ENCODE measurements at places on chromosomes 11 and 22. TPM values are rescaled to one million over a fixed set of nuclear protein-coding genes. Genes with fewer than 3 reads are reported as not detected.

DNA sequence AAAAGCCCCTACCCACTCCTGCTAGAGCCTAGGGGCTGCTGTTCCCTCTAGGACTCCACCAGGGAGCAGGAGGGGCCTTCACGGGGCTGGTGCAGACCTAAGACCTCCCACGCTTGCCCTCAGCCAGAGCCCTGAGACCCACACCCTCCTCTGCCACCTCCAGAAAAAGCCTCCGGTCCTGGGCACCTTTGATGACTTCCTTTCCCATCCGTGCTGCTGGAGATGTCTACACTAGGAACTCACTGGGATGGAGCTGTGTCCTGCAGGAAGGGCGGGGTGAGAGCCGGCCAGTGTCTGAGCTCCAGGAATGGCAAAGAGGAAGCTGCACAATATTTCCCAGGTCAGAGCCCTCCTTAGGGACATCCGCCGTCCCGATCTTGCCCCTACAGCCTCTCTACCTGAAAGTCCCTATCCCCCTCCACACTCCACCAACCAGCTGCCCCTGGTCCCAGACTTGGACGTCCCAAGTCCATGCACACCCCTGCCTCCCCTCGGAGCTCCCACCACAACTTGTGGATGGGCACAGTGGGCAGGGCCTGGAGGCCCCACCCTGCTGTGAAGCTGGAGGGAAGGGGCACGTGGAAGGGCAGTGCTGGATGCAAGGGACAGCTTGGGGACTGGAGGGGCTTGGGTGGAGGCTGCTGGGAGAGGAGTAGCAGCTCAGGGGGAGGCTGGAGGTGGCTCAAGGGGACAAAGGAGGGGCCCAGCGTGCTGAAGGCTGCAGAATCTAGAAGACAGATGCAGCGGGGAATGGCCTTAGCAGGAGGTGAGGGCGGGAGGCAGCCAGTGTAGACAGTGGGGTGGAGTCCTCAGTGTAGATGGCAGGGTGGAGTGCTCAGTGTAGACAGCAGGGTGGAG lies 13.5 kb upstream of the LRP5 start:
- DNase-seq: no peak

GRCh38 chr11:65700399-65700798 lies 11.7 kb upstream of the KAT5 start:
- DNase-seq: no peak

GRCh38 chr11:129251067-129251466 lies 58.9 kb upstream of the ARHGAP32 start:
- DNase-seq: no peak

- DNase-seq: no peak
These were observed 149.8 kb upstream of the THY1 start for GRCh38 chr11:119572481-119573424.

DNA sequence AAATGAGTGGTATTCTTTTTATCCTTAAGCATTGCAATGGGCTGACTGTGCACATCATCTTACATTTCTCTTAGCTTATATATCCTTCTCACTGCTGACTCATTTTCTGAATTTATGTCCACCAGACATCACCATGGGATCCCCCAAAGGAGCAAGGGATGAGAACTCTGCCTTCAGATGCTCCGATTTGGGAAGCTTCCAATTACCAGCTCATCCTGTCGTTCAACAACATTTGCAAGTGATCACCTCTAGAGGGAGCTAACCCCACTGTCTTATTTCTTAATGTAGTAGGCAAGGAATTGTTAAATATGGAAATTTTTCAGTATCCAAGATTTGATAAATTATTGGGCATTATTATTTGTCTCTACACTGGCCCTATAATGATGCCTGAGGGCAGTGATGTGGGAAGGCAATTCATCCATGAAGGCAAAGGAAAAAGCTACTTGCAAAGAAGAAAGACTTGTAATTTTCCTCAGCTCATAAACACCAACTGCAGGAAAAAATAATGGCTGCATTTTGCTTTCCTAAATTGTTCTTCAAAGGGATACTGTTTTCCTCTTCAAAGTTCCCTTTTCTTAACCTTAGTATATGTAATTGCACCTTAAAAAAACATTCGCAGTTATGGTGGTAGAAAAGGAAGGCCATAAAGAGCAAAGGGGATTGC lies 102.4 kb upstream of the FSHB start:
- DNase-seq: no peak

KCNQ1 gene
- total RNA-seq: 15.5 TPM

DNA sequence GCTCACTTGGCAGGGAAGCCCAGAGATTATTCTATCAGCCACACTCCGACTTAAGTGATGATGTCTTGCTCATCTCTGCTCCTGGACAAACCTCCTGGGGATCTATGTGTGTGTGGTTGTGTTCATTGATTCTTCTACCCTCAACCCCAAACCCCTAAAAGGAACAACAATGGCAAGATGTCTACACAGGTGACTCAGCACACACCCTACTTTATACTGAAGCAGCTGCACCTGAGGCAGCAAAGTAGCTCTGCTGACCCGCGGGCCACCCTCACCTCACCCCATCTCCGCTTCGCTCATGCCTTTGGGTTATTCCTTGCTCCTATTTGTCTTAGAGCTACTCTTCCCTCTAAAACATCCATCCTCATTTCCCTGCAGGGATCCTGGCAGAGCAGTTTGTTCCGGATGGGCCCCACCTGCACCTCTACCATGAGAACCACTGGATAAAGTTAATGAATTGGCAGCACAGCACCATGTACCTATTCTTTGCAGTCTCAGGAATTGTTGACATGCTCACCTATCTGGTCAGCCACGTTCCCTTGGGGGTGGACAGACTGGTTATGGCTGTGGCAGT lies 38.7 kb downstream of the TMEM45B start:
- no peak for DNase-seq

SLC17A6 gene
- total RNA-seq: not detected

DNA sequence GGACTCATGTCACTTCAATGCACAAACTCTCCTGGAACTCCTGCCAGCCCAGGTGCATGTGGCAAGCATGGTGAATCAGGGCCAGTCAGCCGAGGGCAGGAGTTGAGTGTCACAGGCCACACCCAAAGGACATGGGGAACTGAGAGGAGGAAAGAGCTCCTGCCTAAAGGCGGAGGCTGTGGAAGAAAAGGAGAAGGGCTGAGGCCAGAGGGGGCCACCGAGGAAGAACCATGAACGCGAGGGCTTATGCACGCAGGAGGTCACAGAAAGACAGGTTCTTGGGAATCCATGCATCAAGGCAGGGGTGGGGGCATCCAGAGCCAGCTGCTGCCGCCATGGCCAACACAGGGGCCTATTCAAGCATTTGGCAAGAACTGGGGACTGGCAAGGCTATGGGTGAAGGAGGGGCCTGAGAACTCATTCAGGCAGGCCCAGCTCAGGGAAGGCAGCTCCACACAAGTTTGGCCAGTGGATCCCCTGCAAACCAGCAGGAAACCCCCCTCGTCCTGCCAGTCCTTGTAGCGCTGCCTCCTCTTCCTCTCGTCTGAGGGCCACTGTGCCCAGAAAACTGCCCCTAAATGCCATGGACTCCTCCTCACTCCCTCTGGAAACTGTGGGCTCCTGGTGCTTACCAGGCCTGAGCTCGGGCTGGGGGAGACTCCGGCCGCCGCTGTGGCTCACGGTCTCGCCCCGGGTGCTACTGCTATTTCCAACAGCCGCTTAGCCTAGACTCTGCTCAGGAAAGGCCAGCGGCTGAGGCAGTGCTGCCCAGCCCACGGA lies 15.4 kb downstream of the PPM1F start:
- DNase-seq: peak; percentile 48

PRDX5 gene
- total RNA-seq: 353 TPM

DNA sequence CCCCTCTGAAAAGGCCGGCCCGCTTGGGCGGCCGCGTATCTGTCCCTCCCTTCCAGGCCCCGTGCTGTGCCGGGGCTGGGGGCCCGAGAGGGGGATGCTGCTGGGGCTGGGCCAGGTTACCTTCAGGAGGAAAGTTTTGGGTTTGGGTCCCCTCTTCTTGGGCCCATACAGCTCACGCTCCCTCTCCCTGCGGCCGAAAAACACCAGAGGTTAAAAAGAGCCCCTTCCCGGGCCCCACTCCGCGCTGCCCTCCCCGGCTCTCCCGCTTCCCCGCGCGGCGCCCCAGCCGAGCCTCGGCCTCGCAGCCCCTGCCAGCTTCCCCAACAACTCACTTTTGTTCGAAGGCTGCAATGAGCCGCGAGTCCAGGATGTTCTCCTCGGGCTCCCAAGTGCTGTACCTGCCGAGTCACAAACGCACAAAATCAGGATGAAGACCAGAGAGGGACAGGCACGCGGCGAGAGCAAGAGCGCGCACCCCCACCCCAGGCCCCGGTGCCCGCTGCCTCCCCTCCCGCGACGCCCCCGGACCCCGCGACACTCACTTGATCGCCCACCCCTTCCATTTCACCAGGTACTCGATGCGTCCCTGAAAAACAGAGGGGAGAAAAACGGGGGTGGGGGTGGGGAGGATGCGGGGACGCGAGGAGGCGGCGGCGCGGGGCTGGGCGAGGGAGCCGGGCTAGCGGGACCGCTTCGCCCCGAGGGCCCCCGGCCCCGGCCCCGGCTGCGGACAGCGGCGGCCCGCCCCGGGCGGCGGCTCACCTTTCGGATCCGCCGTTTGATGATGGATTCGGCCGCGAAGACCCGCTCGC lies 450 bp downstream of the CBX6 start:
- peak; percentile 55 for DNase-seq

KRTAP5-2 gene
- not detected for total RNA-seq

- DNase-seq: no peak
These were observed 588.4 kb downstream of the OPCML start for GRCh38 chr11:132943706-132944568.

CDK2AP2 gene
- total RNA-seq: 63.5 TPM

EI24 gene
- total RNA-seq: 70.6 TPM

- no peak for DNase-seq
These were observed 706 bp upstream of the OR51E1 start for GRCh38 chr11:4643076-4643475.

GRCh38 chr22:42912059-42912458 lies 55.0 kb upstream of the ARFGAP3 start:
- no peak for DNase-seq

KRTAP5-1 gene
- total RNA-seq: not detected

- DNase-seq: peak; percentile 34
These were observed 5.0 kb downstream of the CD81 start for GRCh38 chr11:2382129-2382517.

DNA sequence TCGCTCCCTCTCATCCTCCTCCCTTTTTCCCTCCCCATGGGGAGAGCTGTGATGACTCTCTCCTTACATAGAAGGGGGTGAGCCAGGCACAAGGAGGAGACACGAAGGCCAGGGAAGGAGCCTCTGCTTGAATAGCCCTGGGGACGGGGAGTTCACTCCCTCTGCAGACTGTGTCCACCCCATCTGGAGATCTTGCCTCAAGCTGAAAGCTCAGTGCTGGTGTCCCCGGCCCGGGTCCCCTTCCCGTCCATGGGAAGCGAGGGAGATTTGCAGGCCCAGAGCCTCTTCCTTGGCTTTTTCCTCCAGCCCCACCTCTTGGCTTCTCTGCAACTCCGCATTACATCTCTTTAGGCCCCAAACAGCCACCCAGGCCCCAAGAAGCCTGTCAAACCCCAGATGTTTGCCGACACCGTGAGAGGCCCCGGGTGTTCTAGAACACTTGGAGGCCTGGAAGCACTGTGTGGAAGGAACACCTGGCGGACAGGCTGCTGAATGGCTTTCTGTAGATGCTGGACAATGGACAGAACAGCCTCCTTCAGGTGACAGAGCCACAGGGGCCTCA lies 32.3 kb downstream of the LINC01488 start:
- DNase-seq: no peak

APLP2 gene
- 328 TPM for total RNA-seq

SEC14L2 gene
- 0.67 TPM for total RNA-seq

DNA sequence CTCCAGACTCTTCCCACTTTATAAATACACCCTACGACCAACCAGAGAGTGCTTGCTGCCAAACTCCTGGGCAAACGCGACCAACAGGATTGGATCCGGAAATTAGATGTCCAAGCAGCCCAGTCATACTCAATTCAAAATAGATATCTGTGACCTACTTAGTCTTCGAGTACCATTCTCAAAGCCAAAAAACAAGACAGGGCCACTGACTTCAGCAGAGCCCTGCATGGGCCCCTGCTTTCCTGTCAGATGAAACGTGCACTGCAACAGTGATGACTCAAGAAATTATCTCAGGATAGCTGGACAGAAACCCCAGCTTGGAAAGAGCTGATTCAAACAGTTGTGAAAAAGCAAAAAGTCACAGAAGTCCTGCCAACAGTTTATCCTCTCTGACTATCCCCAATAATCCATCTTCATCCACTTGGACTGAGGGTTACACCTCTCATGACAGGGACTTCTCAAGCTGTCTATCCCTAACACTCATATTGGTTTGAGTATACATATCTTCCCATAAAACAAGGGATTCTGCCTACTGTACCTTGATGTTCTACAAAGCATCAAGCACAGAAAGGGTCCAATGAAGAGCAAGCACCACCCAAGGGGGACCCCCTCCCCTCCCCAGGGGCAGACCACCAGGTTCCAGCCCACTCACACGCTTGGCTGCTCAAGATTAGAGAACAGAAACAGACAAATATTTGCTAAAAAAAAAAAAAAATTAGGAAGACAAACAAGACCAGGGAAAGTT lies 17.4 kb downstream of the SMCO4 start:
- DNase-seq: no peak

DNA sequence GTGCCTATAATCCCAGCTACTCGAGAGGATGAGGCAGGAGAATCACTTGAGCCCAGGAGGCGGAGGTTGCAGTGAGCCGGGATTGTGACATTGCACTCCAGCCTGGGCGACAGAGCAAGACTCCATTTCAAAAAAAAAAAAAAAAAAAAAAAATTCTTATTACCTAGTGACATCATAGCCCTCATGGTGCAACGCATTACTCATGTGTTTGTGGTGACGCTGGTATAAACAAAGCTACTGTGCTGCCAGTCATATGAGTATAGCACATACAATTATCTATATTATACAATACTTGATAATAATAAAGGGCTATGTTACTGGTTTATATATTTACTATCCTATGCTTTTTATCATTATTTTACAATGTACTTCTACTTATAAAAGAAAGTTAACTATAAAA lies 41.2 kb downstream of the OR2AT4 start:
- DNase-seq: no peak

ARHGEF17 gene
- total RNA-seq: 75.8 TPM

ZC3H7B gene
- total RNA-seq: 57.5 TPM
